ENCODE measurements at places on chromosomes 7 and 10.
A peak's percentile ranks its signal among the peaks of the same experiment; 100 is the strongest.

- no peak for DNase-seq
Measured at GRCh38 chr7:115869190-115869589, 161.4 kb downstream of the TFEC start.

- no peak for DNase-seq
Measured at GRCh38 chr10:89978081-89978480, 276.7 kb downstream of the KIF20B start.

- peak; percentile 28 for DNase-seq
Measured at GRCh38 chr7:151311294-151311864, 30.2 kb upstream of the NUB1 start.

- DNase-seq = peak; percentile 35
Measured at GRCh38 chr10:99659868-99660366, 608 bp downstream of the ENTPD7 start.

GRCh38 chr10:79502561-79503309, 9.6 kb upstream of the EIF5AL1 start:
- DNase-seq = peak; percentile 37

- DNase-seq = peak; percentile 3
Measured at GRCh38 chr7:146146831-146147486, 30.4 kb downstream of the CNTNAP2 start.

GRCh38 chr10:51342381-51342780, 268.1 kb downstream of the PRKG1 start:
- DNase-seq = no peak

DNA sequence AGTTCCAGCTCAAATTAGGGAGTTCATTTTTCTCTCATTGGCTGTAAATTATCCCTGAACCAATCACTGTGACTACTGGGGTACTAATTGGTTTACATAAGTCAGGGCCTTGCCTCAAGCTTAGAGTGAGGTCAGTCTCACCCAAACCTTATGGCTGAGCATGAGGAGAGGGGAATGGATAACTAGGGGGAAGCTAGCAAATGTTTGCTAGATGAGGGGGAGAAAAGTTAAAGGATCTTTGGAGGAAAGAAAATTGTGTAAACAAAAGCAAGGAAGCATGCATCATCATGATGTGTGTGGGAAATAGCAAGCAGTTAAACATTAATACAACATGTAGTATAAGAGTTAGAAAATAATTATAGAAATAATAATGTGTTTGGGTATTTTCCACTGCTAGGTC, 121.9 kb downstream of the BBS9 start:
- DNase-seq = no peak

- DNase-seq = no peak
Measured at GRCh38 chr7:75617634-75618234, 121.0 kb downstream of the HIP1 start.

- DNase-seq = no peak
Measured at GRCh38 chr10:125556882-125557281, 126.1 kb downstream of the TEX36 start.

All from ACHN (cell line).